Neural progenitor cell (in vitro differentiated cells): ENCODE measurements at places on chromosomes 4 and X. TPM values are rescaled to one million over a fixed set of nuclear protein-coding genes. Genes with fewer than 3 reads are reported as not detected.
A peak's percentile ranks its signal among the peaks of the same experiment; 100 is the strongest.

The ZGRF1 gene
- total RNA-seq: 89.2 and 128 TPM in 2 replicates

The RXFP1 gene
- not detected in 2 replicates for total RNA-seq

The IQCM gene
- 0.26 TPM in 1 of 2 replicates, not detected in the other for total RNA-seq

The PLK4 gene
- total RNA-seq: 41.1 and 83.9 TPM in 2 replicates

The RAB33A gene
- 4.4 and 5.1 TPM in 2 replicates for total RNA-seq

The ENPEP gene
- 1.5 and 1.8 TPM in 2 replicates for total RNA-seq

The PCSK1N gene
- 2.4 TPM in 1 of 2 replicates, not detected in the other for total RNA-seq

GRCh38 chr4:37522996-37523395 is 163.2 kb downstream of the RELL1 start:
- no peaks in the 10 kb centered on the region for H3K36me3 ChIP-seq
- H3K4me1 ChIP-seq: no peaks in the 10 kb centered on the region
- DNase-seq: no peak
- H3K27ac ChIP-seq: no peak overlapping the region

DNA sequence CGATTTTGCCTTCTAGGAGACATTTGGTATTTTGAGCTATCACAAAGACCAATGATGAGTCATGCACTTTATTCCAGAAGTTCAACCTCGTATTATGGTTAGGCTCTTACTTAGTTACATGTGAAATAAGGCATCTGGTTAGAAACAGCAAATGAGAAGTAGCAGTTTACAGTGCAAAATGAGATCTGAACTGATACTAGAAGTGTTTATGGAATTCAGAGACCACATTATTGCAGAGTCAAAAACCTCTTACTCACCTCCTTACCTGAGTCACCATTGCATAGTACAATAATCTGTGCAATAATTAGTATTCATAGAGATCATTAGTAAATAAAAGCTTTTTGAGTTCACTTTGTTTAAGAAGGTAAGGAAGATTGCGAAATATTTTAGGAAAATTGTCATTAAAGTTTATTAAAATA is 38.7 kb downstream of the SEC24B start:
- H3K27me3 ChIP-seq: no peaks in the 10 kb centered on the region
- no peak for DNase-seq
- no peak overlapping the region for H3K4me3 ChIP-seq
- no peak overlapping the region for H3K27ac ChIP-seq
- no peaks in the 10 kb centered on the region for H3K4me1 ChIP-seq

GRCh38 chrX:68880846-68881552 is 52.2 kb downstream of the EFNB1 start:
- peaks cover 8% of the 10 kb centered on the region for H3K27me3 ChIP-seq
- peaks cover 25% of the 10 kb centered on the region for H3K4me1 ChIP-seq
- H3K4me3 ChIP-seq: no peak overlapping the region
- H3K27ac ChIP-seq: peak overlapping the region; percentile 16

DNA sequence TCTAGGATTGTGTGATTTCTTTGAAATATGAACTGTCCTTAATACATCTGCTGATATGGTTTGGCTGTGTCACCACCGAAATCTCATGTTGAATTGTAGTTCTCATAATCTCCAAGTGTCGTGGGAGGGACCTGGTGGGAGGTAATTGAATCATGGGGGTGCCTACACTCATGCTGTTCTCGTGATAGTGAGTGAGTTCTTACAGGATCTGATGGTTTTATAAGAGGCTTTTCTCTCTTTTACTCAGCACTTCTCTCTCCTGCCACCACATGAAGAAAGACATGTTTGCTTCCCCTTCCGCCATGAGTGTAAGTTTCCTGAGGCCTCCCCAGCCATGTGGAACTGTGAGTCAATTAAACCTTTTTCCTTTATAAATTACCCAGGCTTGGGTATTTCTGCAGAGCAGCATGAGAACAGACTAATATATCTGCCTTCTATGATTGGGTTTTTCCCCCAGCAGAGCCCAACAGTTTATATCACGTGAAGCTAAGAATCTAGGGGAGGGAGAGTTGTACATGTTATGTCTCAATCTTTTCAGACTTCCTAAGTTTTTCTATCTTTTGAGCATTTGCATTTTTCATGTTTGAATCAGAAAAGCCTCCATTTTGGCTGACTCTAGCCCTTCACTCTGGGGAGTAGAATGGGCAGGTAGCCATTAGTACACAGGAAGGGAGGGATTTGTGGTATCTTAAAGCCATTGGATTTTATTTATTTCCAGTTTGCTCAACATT is 58.9 kb downstream of the PLAC1 start:
- H3K27ac ChIP-seq: no peak overlapping the region
- H3K27me3 ChIP-seq: no peaks in the 10 kb centered on the region
- H3K4me3 ChIP-seq: no peak overlapping the region
- H3K4me1 ChIP-seq: no peaks in the 10 kb centered on the region
- H3K36me3 ChIP-seq: no peaks in the 10 kb centered on the region
- no peak for DNase-seq

GRCh38 chrX:148611993-148612392 is 111.6 kb downstream of the AFF2 start:
- no peak overlapping the region for H3K27ac ChIP-seq
- H3K27me3 ChIP-seq: no peaks in the 10 kb centered on the region
- H3K4me3 ChIP-seq: no peak overlapping the region
- no peak for DNase-seq
- no peaks in the 10 kb centered on the region for H3K4me1 ChIP-seq
- no peaks in the 10 kb centered on the region for H3K36me3 ChIP-seq

GRCh38 chrX:79371640-79372039 is 4.5 kb upstream of the ITM2A start:
- H3K27ac ChIP-seq: no peak overlapping the region
- H3K27me3 ChIP-seq: peaks cover 5% of the 10 kb centered on the region

DNA sequence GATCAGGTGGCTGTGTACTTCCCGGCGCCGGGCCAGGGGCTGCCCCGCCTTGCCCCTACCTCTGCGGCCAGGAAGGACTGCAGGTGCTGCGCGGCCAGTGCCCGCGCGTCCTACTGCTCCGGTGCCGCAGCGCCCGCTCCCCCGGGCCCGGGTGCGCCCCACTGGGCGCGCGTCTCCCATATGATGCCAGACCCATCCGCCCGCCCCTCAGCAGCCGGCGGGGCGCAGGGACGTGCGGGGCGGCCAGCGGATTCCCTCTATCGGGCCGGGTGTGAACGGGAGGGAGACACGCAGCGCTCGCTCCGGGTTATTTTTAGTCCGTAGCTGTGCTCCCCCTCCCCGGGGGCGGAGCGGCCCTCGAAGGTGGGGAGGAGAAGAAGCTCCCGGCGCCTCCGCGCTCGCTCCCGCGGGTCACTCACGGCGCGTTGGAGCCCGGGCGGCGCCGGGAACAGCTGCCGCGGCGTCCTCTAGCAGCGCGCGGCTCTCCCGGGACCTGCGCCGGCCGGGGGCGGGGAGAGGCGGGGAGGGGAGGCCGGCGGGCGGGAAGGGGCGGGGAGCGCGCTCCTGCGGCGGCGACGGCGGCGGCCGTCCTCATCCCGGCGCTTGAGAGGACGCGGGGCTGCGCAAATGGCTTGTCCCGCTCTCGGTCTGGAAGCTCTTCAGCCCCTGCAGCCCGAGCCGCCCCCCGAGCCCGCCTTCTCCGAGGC is 103.6 kb downstream of the UCHL1 start:
- peaks cover 64% of the 10 kb centered on the region for H3K27me3 ChIP-seq
- H3K36me3 ChIP-seq: no peaks in the 10 kb centered on the region
- no peak overlapping the region for H3K27ac ChIP-seq
- H3K4me3 ChIP-seq: peak overlapping the region; percentile 98

- no peaks in the 10 kb centered on the region for H3K4me1 ChIP-seq
- H3K4me3 ChIP-seq: no peak overlapping the region
- no peaks in the 10 kb centered on the region for H3K36me3 ChIP-seq
- no peak overlapping the region for H3K27ac ChIP-seq
These were observed 220.3 kb upstream of the VEGFC start for GRCh38 chr4:177012918-177013545.

GRCh38 chr4:183438458-183439113 is 5.8 kb upstream of the CDKN2AIP start:
- no peaks in the 10 kb centered on the region for H3K36me3 ChIP-seq
- H3K27me3 ChIP-seq: no peaks in the 10 kb centered on the region
- peaks cover 23% of the 10 kb centered on the region for H3K4me1 ChIP-seq
- no peak for DNase-seq

DNA sequence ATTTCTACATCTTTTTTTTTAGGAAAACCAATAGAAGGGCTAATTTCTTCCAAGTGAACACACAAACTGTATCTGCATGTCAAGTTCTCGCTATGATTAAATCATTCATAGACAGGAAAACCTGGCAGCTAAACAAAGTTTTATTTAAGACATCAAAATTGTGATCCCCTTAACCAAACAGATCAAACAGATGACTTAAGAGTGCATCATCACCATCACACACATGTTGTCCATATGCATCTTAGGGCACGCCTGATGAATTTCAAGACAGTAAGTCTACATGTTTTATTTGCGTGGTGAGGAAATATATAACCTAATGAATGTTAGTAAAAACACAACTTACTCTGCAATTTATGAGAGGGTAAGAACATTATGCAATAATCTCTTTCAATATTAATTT is 317.0 kb upstream of the ANXA10 start:
- no peak overlapping the region for H3K4me3 ChIP-seq
- H3K27ac ChIP-seq: no peak overlapping the region
- no peaks in the 10 kb centered on the region for H3K4me1 ChIP-seq
- DNase-seq: no peak
